ENCODE measurements at places on chromosomes 2 and 18. TPM values are rescaled to one million over a fixed set of nuclear protein-coding genes. Genes with fewer than 3 reads are reported as not detected.

Gene RRM2
- total RNA-seq, result 59.2 TPM

Gene NDC80
- total RNA-seq, result 9.1 TPM

Gene SPP2
- total RNA-seq, result not detected

Gene ZNF142
- total RNA-seq, result 25.5 TPM

Gene ALPP
- total RNA-seq, result not detected

Gene CLEC4F
- not detected for total RNA-seq
